A549 treated with CpdA at 1 μM for 4 hours (cell line): ENCODE measurements at places on chromosomes 1 and 21. TPM values are rescaled to one million over a fixed set of nuclear protein-coding genes. Genes with fewer than 3 reads are reported as not detected.

Gene CGN
- 1.1 to 1.9 TPM (median 1.4 TPM) in 5 replicates for total RNA-seq

Gene AVPR1B
- total RNA-seq: not detected in 5 replicates

Gene LRP8
- 37.8 to 49.7 TPM (median 46.0 TPM) in 5 replicates for total RNA-seq

Gene PDZK1
- total RNA-seq: 0.45 to 1.2 TPM (median 0.86 TPM) in 5 replicates

Gene LHX4
- total RNA-seq: 0.42 to 0.48 TPM (median 0.45 TPM) in 5 replicates

Gene LENEP
- total RNA-seq: not detected in 5 replicates

Gene RSPH1
- total RNA-seq: 0.51 to 0.98 TPM (median 0.65 TPM) in 5 replicates

Gene C1orf115
- 4.4 to 5.8 TPM (median 5.2 TPM) in 5 replicates for total RNA-seq

Gene TRIM46
- total RNA-seq: 1.2 to 1.6 TPM (median 1.5 TPM) in 5 replicates

Gene GJA5
- total RNA-seq: not detected in 5 replicates
